ENCODE measurements at places on chromosomes 13 and 19. TPM values are rescaled to one million over a fixed set of nuclear protein-coding genes. Genes with fewer than 3 reads are reported as not detected.
A peak's percentile ranks its signal among the peaks of the same experiment; 100 is the strongest.

- no peak for DNase-seq
These were observed 18.2 kb upstream of the FFAR2 start for GRCh38 chr19:35429698-35430408.

The COL5A3 gene
- total RNA-seq, result 3.4 TPM

GRCh38 chr19:50676625-50677197, 27.5 kb downstream of the C19orf81 start:
- no peak for DNase-seq

The WDR88 gene
- total RNA-seq, result not detected

The SOX21 gene
- 0.26 TPM for total RNA-seq

The OR10H1 gene
- total RNA-seq, result not detected

The FFAR2 gene
- total RNA-seq, result not detected

The POLD1 gene
- total RNA-seq, result 13.2 TPM

GRCh38 chr13:47046706-47047105, 149.9 kb upstream of the HTR2A start:
- no peak for DNase-seq

- no peak for DNase-seq
These were observed 217.0 kb upstream of the PRR20A start for GRCh38 chr13:56923626-56924140.

- DNase-seq, result no peak
These were observed 882.9 kb upstream of the SPRY2 start for GRCh38 chr13:81223778-81224177.

The ACOD1 gene
- total RNA-seq, result not detected

GRCh38 chr13:36973621-36974295, 25.4 kb downstream of the ALG5 start:
- DNase-seq, result no peak

The RAB20 gene
- total RNA-seq, result 23.1 TPM

The ZNF730 gene
- total RNA-seq, result not detected

The NLRP7 gene
- not detected for total RNA-seq

The C1QTNF9 gene
- total RNA-seq, result 0.78 TPM

DNA sequence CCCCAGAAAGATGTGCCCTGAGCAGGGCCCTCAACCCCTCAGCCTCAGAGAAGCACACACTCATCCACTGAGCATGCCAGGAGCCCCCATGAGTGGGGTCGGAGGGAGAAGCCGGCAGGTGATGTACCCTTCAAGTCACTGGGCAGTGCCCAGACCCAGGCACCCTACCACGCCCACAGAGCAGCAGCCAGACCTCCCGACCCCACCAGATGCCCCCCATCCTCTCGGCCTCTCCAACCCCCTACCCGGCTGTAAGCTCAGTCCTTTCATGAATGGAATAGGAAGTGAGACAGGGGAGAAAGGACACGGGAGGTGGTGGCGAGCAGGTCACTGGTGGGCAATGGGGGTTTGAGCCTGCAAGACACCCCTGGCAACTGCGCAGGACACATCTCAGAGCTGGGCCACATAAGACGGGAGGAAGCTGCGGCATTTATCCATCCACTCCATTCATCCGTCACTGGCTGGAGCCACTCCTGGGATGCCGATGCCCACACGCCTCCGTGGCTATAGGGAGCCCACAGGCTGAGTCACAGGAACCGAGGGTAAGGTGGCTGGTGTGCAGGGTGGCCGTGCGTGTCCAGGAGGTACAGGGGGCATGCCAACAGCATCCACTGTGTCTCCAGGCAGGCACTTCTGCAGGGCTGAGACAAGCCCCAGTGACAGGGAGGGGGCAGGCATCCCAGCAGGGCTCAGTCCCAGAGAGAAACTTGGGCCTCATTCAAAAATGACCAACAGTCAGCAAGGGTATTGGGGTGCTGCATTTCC, 23.8 kb upstream of the VSTM2B start:
- DNase-seq, result no peak

DNA sequence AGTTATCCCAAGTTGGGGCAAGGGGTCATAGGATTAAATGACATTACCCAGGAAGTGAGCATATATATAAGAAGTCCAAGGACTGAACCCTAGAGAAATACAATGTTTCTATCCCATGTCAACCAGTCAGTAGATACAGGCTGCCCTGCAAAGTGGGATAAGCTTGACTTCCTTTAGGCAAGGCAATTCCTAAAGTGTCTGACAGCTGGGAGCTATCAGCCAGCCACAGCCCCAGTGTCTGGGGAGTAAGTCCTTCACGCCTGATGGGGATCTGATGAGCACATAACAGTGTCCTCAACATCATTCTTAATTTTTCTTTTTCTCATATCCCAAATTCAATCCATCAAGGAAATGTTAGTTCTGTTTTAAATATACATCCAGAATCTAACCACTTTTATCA, 54.1 kb downstream of the DNAJC15 start:
- no peak for DNase-seq

GRCh38 chr19:19051478-19052213, 12.1 kb upstream of the SLC25A42 start:
- DNase-seq, result no peak

The CLPTM1 gene
- 48.5 TPM for total RNA-seq

DNA sequence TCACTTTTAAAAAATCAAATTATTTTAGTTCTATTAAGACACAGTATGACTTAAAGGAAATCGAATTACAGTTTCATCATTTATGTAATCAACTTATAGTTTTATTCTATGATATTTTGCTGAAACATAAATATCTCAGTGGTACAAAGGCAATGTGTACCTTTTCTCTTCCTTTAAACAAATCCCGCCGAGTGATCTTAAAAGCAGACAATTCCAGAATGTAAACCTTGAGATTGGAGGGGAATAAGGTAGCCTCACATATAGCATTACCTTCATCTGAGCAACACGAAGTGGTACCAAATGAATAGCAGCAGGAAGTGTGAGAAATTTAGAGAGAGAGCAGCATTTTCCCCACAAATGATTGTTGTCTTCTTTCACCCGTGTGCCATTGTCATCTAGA, 842.2 kb upstream of the GPC6 start:
- DNase-seq, result no peak

- no peak for DNase-seq
These were observed 17.5 kb downstream of the C13orf42 start for GRCh38 chr13:51093574-51093973.

The KLF1 gene
- not detected for total RNA-seq

DNA sequence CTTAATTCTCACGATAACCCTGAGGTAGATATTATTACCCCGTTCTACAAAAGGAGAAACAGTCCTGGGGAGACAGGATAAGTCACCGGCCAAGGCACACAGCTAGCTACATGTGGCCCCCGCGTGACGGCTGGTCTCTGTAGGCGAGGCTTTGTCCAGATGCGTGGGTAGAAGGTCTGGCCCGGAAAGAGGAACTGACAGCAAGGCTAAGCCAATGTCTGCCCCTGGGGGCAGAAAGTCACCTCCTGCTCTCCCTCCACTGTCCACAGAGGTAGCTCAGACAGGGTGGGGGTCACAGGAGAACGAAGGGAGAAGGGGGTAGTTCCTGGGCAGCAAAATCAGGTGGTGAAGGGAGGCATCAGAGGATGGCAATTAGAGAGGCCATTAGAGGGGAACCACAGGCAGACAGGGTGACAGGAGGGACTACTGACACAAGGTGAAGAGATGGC, 1.8 kb downstream of the APOC4 start:
- DNase-seq, result peak; percentile 21

DNA sequence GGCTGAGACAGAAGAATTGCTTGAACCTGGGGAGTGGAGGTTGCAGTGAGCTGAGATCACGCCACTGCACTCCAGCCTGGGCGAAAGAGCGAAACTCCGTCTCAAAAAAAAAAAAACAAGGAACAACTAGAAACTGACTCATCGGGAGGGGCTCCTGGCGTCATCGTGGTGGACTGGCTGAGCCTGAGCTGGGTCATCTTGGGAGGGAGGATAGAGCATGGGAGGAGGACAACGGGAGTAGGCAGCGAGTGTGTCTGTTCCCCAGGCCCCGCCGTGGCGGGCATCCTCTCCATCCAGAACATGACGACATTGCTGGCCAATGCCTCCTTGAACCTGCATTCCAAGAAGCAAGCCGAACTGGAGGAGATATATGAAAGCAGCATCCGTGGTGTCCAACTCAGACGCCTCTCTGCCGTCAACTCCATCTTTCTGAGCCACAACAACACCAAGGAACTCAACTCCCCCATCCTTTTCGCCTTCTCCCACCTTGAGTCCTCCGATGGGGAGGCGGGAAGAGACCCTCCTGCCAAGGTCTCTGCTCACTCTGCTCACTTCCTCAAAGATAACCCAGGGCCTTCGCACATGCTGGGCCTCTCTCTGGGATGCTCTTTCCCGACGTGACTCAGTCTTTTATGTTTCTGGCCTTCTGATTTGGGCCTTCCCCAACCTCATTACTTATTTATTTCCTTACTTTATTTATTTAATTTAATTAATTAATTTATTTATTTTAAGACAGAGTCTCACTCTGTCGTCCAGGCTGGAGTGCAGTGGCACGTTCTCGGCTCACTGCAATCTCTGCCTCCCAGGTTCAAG, 16.6 kb downstream of the DDX39A start:
- no peak for DNase-seq

DNA sequence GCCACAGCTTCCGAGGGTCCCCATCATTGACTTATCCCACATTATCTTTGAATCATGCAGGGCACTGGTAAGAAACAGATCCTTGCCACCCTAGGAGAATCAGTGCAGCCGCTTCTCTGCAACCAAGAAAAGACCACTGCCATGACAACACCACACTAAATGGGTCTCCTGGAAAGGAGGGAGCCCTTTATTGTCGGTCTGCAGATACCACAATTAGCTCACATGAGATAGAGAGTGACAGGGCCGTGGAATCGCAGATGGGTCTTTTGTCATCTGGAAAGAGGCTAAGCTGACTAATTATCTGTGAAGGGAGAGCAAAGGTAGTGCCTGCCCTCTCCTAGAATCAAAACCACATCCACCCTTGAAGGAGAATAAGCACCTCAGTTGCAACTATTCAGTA, 178.3 kb upstream of the MYO16 start:
- DNase-seq, result no peak

DNA sequence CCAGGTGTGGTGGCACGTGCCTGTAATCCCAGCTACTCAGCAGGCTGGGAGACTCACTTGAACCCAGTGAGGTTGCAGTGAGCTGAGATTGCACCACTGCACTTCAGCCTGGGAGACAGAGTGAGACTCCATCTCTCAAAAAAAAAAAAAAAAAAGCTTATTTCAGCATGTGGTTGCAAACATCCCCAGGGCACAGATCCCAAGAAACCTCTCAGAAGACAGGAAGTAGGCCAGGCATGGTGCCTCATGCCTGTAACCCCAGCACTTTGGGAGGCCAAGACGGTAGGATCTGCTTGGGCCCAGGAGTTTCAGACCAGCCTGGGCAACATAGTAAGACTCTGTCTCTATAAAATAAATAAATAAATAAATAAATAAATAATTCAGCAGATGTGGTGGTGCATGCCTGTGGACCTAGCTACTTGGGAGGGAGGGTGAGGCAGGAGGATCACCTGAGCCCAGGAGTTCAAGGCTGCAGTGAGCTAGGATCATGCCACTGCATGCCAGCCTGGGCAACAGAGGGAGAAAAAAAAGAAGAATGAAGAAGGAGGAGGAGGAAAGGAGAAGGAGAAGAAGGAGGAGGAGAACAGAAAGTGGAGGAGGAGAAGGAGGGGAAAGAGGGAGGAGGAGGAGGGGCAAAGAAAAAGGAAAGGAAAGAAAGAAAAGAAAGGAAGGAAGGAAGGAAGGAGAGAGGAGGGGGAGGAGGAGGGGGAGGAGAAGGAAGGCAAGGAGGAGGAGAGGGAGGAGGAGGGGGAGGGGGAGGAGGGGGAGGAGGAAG, 4.3 kb upstream of the LRRC8E start:
- DNase-seq, result no peak

GRCh38 chr13:69912630-69913029, 195.0 kb upstream of the ATXN8OS start:
- no peak for DNase-seq

The POLR2E gene
- total RNA-seq, result 78.1 TPM

The TINCR gene
- total RNA-seq, result not detected

DNA sequence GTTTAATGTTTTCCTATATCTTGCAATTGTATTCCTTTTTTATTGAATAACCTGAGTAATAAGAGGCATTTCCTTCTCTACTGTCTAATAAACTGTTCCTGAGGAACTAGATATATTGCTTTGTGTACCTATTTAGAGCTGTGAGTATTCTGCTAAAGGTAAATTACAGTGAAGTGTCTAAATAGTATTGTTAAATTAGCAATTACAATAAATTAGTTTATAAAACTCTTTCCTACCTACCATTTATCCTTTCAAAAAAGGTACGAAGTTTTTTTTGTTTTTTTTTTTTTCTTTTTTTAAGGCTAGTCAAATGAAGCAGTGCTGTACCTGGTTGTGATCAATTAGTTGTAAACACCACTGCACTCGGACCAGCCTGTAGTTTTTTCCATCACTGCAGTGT, 34.8 kb downstream of the TM9SF2 start:
- DNase-seq, result no peak

- DNase-seq, result no peak
These were observed 720.7 kb downstream of the DIAPH3 start for GRCh38 chr13:59442944-59443486.

- no peak for DNase-seq
These were observed at the start of gene PPM1N for GRCh38 chr19:45498411-45499195. Gene PPM1N, plus strand, starts transcription at chr19:45498443. Its CDS starts 30 bp downstream, at chr19:45498473.

The PROZ gene
- total RNA-seq, result not detected

- DNase-seq, result no peak
These were observed 2.7 kb upstream of the KCNC3 start for GRCh38 chr19:50331994-50332243.

- DNase-seq, result no peak
These were observed 34.6 kb upstream of the LDLR start for GRCh38 chr19:11054628-11055027.

DNA sequence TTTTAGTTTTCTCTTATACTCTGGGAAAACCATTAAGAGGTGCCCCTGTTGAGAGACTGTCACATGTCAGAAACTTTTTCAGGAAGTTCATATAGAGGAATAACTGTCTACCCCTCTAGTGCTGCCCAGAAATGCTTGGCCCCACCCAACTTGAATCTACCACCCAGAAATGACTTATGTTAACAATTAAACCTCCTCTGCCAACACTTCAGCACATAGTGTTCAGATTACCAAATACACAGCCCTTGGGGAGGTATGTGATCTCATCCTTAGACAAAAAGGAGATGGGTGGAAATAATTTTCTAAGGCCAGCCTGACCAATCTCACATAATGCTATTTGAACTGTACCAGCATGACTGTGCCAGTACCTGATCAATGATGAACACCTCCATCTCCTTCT, 35.6 kb downstream of the CCDC169 start:
- DNase-seq, result no peak

The VAV1 gene
- total RNA-seq, result 1.3 TPM

All from body of pancreas (tissue), 4 donors.